ENCODE measurements at places on chromosomes 7 and 10.

DNA sequence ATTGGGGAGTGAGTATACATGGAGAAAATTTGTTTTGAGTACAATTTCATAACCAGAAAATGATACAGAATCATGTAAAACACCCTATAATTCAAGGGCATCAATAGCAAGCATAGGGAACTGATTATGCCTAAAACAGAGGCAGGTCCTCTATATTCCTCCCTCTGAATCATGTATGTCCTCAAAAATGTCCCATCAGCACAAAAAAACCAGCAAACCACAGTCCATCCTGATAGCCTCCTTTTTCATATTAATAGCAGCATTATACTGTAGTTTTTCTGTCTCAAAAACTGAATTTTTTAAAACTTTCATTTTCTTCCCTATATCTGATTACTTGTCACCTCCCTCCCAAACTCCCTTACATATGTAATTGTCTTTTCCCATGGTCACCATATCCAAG lies 1057.3 kb downstream of the CNTNAP2 start:
- no peak for DNase-seq

GRCh38 chr7:151086802-151087244 lies 548 bp downstream of the AGAP3 start:
- DNase-seq = peak; percentile 46

DNA sequence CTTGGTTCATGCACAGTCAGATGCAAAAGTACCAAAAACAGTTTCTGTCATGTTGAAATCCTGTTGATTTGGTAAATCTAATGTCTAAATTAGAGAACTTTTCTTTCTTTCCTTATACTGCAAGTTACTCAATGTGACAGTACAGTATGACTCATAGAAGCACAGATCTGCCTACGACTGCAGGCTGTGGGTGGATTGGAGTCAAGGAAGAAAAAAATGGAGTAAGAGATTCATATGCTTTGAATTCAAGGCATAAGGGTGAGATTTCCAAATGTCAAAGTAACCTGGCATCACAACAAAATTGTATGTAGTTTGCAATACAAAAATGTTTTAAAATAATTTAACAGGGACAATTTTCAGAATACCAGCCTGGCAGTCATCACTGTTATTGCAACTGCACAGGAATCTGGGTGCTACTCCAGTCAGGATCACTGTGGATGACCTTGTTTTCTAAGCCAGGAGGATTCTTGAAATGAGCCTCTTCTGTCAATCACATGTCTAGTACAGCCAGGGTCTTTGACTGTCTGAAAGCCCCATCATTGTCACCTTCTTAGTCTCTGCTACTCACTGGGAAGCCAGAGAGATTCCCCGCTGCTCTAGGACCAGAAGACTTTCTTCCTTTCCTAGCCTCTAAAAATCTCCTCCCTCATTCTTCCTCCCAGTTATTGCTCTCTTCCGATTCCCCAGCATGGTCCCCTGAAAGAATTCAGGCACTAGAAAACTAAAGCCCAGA lies 83.6 kb downstream of the CD36 start:
- DNase-seq = peak; percentile 96

GRCh38 chr7:151790830-151791620 lies 85.9 kb downstream of the PRKAG2 start:
- DNase-seq = no peak

GRCh38 chr7:33854178-33854577 lies 51.2 kb upstream of the BMPER start:
- DNase-seq = peak; percentile 90

- no peak for DNase-seq
These were observed 17.5 kb downstream of the SLC16A9 start for GRCh38 chr10:59692113-59692512.

DNA sequence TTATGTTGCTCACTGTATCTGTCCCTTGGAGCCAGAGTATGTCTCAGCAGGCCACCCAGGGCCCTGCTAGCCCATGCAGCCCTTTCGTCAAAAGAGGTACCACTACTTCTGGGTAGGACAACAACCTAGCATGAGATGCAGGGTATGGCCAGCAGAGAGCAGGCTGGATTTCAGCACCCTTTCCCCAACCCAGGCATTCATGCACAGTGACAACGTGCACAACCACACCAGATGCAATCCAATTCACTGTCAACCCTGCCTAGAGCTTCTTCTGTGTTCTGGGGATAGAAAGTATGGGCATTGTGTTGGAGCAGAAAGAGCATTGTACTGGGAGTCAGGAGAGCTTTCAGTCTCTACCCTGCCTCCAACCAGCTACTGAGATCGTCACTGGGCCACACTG lies 37.9 kb downstream of the JAZF1 start:
- DNase-seq = no peak

Measured in fibroblast of mammary gland (primary cell).